ELR (cell line): ENCODE measurements at places on chromosomes 1 and 21.

DNA sequence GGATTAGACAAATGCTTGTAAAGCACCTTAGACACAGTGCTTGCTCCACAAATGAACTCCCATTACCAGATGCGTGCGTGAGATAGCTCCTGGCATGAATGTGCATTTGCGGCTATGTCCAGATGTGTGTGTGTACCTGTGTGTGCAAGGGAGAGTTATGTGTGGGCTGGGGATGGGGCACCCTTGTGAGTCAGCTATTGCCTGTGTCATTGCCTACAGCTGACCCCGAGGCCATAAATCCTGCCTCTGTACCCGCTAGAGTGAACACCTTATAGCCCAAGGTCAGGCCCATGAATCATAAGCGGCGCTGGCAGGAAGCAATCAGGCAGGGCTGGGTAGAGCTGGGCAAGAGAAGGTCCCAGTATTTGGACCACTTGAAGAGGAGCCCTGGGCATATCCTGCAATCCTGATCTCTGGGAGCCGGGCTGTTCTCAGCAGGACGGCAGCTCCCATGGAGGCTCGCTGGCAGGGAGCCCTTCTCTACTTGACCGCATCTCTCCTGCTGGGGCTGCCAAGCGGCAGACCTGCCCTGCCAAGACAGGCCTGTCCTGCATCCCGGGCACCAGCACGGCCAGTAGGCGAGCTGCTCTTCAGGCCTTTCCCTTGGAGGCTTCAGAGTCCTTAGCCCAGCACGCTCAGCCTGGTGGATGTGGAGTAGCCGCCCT, 86.4 kb downstream of the TMEM53 start:
- peak; percentile 19 for DNase-seq

DNA sequence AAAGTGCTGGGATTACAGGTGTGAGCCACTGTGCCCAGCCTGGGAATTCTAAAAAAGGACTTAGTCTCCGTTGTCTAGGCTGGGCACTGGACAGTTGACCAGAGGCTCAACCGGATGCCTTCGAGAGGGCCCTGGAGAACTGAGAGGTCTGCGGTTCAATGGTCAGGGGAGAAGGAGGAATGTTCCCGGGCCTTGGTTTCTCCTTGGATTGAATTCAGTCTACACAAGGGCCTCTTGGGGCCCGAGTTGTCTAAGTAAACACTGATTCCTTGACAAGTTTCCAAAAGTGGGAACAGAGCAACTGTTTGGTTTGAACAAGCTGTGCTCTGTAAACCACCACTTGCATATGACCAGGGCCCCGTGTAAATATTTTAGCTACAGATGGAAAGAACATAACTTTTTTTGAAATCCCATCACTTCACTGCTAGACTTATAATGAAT, 29.1 kb upstream of the CAPZB start:
- DNase-seq, result no peak

- no peak for DNase-seq
These were observed 119.0 kb upstream of the NRIP1 start for GRCh38 chr21:15183813-15184257.

GRCh38 chr21:45290948-45291612, 3.4 kb upstream of the POFUT2 start:
- DNase-seq, result no peak

GRCh38 chr1:154792899-154793298, 77.2 kb downstream of the KCNN3 start:
- no peak for DNase-seq

GRCh38 chr1:2267051-2267830, 39.1 kb downstream of the SKI start:
- no peak for DNase-seq

DNA sequence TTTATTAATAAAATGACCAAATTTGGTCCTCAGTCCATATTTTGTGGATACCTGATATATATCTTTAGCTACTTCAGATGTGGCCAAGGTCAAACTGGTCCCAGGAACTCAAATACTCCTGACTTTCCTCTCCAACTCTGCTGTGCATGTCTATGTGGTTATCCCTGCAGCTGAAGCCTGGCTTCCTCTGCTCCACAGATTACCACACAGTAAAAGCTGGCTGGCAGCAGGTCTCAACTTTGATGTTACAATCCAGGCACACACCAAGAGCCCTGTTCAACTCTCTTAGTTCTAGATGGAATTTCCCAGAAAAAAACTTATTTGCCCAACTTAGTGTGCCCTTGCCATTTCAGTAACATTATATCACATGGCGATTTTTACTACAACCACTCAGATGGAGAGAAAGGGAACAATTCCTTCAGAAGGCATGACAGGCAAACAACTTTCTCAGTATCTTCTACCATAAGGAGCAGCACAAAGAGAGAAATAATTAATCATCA, 479.5 kb downstream of the PLPP3 start:
- DNase-seq, result no peak

DNA sequence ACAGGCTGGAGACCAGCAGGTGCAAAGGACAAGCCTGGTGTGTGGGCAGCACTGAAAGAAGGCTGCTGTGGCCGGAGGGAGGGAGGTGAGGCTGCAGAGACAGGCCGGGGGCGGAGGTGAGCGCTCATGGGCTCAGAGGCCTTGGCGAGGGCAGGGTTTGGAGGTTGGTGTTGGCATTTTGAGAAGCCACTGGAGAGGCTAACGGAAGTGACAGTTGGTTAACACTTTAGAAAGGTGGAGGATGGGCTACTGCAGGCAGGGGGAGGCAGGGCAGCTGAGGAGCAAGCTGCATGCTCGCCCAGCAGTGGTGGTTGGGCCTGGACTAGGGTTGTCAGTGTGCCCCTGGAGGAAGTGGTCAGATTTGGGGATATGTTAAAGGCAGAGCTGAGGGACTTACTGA, 37.5 kb downstream of the QSOX1 start:
- DNase-seq, result no peak

DNA sequence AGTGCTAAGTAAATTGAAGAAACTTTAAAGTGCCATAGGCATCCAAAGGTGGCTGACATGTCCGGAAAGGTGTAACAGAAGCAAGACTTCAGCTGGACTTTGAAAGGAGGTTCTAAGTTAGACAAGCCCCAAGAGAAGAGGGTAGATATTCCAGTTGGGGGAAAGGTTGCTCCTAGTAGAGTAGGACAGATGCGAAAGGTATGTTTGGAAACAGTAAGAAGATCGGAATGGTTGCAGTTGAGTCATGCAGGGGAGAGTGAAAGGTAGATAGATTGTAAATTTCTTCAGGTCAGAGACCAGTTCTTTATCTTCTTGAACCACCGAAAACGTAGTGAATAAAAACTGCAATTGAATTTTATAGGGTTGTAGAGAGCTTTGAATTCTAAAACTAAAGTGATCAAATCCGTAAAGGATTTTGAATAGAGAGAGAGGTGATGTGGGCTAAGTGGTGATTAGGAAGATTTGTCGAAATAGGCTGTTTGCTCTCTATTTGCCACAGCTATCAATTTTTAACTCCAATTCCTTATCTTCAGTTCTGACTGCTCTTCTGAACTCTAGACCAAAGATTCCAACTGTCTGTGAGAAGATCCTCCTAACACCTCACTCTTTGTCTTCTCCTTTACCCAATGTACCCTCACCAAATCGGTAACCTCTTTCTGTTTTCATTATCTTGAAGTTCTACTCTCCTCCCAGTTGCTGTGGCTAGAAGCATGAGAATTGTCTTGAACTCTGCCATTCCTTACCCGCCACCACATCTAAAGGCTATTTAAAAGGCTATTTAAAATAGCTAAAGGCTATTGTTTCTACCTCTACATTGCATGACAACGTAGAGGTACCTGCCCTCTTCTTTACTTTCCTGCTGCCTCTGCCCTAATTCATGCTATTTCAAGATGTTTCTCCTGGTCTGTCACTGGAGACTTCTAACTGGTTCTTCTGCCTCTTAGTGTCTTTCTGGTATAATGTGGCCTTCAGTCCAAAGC, 16.7 kb downstream of the MACF1 start:
- no peak for DNase-seq

- DNase-seq, result peak; percentile 46
These were observed 11.1 kb upstream of the GJA5 start for GRCh38 chr1:147771226-147772125.

DNA sequence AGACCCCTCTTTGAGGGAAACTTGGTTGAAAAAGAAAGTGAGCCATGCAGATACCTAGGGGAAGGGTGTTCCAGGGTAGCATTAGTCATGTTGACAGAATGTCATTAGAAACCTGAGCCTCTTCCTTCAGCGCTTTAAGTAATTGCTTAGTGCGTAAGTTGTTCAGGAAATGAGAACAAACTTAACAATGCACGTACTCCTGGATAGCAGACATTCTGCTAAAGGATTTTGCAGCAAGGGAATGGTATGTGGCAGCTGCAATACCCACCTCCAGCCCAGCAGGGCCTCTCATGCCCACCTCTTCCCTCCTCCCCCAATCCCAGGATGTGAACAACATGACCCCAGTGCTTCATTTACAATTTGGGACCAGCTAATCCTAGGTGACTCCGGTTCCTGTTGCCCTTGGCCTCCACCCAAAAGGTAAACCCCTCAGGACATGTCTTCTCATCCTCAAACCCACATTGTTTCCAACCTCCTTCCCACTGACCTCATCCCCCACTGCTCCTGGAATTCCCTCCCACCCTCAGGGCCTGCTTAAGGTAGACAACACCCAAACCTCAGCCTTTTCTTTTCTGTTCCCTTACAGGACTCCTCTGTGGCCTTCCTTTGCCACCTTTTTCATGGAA, 98.0 kb upstream of the BCAR3 start:
- peak; percentile 98 for DNase-seq

DNA sequence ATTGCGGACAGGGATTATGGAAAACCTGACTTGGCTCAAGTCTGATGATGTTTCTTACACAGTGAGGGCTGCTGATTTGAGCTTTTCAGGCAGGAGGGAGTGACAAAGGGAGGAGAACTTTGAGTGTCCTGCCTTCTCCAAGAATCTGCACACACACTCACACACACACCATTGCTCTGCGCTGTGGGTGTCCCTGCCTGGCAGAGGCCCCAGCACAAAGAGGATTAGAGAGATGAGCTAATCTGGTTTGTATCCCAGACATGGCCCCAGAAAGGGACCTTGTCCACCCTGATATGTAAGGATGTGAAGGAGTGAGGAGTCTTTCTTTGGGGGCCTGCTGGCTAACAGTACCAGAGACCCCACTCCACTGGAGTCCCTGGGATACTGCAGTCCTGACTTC, 5.9 kb upstream of the WNT2B start:
- no peak for DNase-seq

DNA sequence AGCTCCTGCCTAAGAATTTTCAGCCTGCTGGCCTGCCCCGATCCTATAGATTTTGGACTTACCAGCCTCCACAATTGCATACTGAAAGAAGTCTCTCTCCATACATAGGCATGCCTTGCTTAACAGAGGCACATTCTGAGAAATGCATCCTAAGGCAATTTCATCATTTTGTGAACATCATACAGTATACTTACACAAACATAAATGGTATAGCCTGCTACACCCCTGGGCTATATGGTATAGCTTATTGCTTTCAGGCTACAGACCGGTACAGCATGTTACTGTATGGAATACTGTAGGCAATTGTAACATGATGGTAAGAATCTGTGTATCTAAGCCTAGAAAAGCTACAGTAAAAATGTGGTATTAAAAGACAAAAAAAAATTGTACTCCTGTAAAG, 174.7 kb downstream of the NRIP1 start:
- DNase-seq, result no peak
